ENCODE measurements at places on chromosomes 12 and 14. TPM values are rescaled to one million over a fixed set of nuclear protein-coding genes. Genes with fewer than 3 reads are reported as not detected.

- DNase-seq = no peak
- H3K4me3 ChIP-seq = no peak overlapping the region
- H3K4me1 ChIP-seq = peaks cover 2% of the 10 kb centered on the region
- H3K27me3 ChIP-seq = no peaks in the 10 kb centered on the region
These were observed 75.8 kb upstream of the CEP83 start for GRCh38 chr12:94535510-94535921.

- peaks cover 16% of the 10 kb centered on the region for H3K27me3 ChIP-seq
- peaks cover 19% of the 10 kb centered on the region for H3K36me3 ChIP-seq
- no peak overlapping the region for H3K27ac ChIP-seq
- no peak overlapping the region for H3K4me3 ChIP-seq
- DNase-seq = no peak
- no peaks in the 10 kb centered on the region for H3K4me1 ChIP-seq
These were observed 15.1 kb downstream of the CALCOCO1 start for GRCh38 chr12:53712059-53712643.

- no peak overlapping the region for H3K4me3 ChIP-seq
- H3K27me3 ChIP-seq = no peaks in the 10 kb centered on the region
- peak; percentile 50 for DNase-seq
- H3K27ac ChIP-seq = peak overlapping the region; percentile 54
- H3K4me1 ChIP-seq = peaks cover 27% of the 10 kb centered on the region
These were observed 28.2 kb downstream of the GALNT16 start for GRCh38 chr14:69288011-69288771.

Gene WSCD2
- 0.05 TPM for polyA plus RNA-seq

- no peaks in the 10 kb centered on the region for H3K4me1 ChIP-seq
- DNase-seq = peak; percentile 34
- no peak overlapping the region for H3K4me3 ChIP-seq
- no peaks in the 10 kb centered on the region for H3K27me3 ChIP-seq
These were observed 101.5 kb downstream of the KIF26A start for GRCh38 chr14:104239861-104240301.

DNA sequence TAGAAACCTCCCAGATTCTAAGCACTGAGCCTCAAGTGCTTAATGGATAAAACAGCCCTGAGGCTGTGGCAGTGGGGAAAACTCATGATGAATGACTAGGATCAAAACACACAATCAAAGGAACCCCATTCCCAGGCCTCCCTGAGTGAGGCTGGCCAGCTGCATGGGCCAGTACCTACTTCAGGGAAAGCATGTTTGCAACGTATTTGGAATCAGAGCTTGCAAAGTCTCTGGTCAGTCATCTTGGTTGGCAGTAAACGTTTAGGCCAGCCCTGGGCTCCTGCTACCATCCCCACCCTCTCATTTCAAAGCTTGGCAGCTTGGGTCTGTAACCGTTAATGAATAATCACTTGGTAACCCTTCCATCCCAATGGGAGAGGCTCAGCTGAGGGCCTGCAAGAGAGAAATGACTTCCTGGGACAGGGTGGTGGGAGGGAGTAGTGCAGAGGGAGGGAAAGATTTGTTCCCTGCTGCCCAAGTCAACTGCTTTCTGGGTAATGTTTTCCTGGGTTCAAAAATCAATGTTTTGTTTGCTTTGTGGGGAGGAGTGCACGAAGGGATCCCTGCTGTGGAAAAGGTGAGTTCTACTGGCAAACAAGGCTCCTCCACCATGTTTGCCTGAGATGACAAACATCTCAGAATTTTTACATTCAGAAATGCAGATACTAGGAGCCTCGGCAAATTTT lies 2.0 kb upstream of the RNASE8 start:
- no peaks in the 10 kb centered on the region for H3K4me1 ChIP-seq
- DNase-seq = no peak
- H3K4me3 ChIP-seq = no peak overlapping the region
- H3K27ac ChIP-seq = no peak overlapping the region

Gene RPS26
- 1,782 TPM for polyA plus RNA-seq

Data from SK-N-SH (cell line).